Panc1 (cell line): ENCODE measurements at places on chromosomes 7 and 10.

GRCh38 chr7:868189-868486 lies 8.2 kb upstream of the GET4 start:
- no peak for DNase-seq

DNA sequence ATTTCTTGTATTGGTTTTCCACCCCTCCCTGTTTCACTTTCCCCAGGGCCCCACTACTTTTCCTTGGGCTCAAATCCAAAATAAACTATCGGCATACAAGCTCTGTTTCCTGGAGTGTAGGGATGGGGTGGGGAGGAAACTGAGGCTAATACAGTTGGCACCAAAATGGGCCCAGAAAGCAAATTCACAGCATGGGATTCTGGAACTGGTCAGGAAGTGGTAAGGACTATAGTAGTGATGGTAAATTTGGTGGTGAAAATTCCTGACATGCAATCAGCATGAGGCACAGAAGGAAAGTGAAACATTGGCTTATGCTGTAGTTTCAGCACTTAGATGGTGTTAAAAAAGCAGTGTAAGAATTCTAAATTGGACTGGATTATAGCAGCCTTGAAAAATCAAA lies 8.7 kb upstream of the SAMD9L start:
- DNase-seq = no peak

DNA sequence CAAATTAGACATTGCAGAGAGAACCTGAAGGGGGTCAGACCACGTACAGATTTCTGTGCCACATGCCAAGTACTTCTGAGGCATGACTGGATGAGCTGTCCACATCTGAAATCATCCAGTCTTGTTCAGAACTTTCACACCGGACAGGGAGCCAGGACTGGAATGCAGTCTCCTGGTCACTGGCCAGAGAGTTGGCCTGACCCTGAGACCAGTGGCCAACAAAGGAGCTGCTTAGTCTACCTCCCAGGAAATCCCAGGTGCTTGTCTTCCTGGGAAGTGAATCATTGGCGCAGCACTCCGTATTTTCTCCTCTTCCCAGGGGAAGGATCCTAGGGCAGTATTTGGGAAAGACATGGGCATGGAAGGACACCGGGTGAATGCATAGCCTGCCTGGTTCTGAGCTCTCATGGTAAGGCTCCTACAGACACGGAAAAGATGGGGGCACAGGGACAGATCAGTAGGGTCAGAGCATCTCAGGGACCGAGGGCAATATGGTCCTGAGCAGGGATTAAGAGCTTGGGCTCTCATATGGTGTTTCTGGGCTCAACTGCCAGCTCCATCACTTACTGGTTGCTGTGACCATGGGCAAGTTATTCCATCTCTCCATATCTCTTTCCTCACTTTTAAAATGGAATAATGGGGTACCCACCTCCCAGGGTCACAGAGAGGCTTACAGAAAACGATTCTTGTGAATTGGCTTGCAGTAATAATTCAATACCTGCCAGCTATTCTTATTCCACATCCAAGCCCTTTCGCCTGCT lies 1.3 kb upstream of the SCD start:
- DNase-seq = no peak

DNA sequence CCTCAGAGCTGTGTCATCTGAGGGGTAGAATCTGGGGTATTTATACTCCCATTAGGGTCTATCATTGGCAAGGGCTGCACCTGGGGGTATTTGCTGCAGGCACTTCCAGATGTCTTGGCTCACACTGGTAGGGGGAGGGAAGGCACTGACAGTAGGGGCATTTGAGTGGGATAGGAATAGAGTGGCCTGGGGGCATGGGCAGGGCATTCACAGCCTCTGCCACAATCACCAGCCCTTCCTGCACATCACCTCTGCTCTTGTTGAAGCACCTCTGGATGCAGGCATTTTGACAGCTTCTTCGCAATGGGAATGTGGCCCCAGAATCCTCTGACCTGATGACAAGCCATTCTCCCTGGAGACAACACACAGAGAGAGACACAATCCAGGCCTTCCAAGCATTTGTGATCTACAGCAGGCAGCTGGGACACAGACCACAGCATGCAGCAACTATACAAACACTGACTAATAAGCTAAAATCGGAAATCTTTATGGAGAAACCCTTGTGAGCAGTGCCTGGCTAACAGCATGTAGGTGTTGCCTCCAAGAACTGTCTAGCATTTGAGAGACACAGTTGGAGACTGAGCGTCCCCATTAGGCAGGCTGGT lies 178.5 kb downstream of the KCNMA1 start:
- DNase-seq = no peak

DNA sequence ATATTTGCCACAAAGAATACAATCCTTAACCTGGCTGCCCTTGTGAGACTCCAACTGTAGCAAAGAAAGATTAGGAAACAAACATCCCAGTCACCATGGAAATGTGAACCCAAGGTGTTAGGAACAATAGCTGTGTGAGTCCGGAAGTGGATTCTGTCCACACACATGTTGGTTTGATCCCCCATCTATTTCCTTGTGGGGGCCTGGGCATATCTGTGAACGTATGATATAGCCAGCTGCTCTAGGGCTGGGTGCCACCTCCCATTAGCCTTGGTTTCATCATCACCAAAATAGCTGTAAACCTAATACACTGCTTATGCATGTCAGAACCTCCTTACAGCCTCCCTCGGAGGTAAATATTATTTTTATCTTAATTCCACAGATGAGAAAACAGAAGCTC lies 26.4 kb downstream of the GRK5 start:
- no peak for DNase-seq

DNA sequence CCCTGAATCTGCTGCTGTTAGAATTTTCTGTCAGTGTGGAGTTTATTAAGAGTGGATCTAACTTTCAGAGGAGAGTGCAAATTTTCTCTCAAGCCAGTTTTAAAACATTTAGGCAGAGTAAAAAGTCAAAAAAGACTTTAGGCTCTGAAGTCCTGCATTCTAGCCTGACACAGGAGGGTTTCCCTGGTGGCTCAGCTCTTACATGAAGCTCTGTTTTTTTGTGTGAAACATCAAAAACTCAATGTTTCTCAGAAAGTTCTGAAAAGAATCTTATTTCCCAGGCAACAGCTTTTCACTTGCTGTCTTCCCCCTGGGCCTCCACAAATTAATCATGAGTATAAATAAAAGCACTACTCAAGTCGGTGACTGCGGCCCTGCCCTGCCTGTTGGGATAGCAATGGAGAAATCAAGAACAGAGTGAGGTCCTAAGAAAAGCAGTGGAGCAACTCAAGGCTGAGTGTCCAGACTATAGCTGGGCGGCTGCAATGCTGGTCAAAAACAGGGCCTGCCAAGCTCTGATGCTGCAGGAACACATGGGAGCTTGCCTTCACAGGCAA lies 22.3 kb upstream of the WDR11 start:
- no peak for DNase-seq

DNA sequence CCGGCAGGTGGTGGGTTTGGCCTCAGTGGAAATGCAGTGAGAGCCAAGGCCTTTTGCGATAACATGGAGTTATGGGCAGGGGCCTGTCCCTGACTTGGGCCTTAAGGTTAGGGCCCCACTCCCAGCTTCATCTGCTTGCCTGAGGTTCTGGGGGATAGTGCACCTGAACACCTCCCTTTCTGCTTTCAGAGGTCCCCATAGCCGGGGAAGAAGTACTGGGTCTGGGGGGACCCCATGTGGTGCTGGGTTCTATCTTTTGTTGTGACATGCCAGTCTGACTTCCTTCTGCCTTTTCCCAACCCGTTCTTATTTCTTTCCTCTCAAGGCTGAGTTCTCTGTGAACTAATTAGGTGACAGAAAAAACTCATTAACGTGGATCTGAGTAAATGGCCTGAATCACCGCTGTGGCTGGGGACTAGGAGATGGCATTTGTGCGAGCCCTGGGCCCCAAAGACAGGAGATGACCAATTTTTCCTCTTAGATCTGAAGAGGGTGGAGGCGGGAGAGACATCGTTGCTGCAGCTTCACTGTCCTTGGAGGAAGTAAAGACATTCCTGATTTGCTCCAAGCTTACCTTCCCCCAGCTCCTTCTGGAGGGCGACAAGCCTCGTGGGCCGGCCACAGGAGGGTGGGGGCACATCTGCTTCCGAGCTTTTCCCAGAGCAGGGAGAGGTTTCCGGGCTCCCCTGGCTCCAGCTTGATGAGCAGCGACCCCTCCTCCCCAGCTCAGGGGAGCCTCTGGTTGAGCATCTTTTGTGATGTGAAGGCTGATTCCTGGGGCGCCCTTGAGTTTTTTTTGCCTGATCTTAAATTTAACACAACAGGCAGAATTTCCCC lies 2.0 kb downstream of the AGAP3 start:
- no peak for DNase-seq

DNA sequence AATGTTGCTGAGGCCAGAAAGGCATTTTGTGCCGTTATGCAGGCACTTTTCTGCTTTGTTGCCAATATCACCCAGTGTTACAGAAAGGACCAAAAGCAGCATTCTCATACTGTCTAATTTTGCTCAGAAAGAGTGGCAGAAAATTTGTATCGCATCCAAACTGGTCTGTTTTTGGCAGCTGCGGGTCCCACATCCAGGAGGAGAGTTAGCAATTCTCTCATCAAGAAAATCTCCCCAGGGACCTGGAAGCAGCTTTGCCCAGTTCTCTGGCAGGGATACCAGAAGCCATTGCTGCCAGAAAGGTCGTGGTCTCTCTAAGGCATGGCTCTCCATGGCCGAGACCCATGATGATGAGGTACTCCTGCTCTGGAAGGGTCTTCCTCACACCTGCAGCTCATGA lies 489.2 kb upstream of the ZMIZ1 start:
- DNase-seq = no peak

DNA sequence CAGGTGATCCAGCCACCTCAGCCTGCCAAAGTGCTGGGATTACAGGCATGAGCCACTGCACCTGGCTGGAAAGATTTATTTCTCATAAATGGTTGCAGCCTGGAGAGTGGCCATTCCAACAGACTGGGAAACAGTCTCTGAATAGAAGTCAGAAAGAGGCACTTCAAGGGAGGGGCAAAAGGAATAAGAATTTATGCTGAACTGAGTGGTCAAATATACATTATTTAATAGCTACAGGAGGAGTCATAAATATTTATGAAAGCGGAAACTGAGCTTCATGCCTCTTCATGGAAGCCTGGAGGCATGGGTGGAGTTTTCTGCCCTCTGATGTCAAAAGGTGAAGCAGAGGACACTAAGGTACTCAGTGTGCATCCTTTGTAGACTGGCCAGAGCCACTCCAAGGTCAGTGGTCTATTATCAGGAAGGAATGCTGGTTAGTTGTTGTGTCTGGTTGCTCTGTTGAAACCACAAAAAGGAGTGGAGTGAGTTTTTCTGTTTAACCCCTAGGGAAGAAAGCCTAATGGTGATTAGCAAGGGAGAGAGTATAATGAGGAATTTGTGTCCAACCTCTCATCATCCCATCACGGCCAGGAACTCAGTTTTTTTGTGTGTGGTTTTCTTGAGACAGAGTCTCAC lies 9.3 kb upstream of the NRBF2 start:
- no peak for DNase-seq

- no peak for DNase-seq
Observed at GRCh38 chr7:28579571-28579970, 167.3 kb downstream of the CREB5 start.

DNA sequence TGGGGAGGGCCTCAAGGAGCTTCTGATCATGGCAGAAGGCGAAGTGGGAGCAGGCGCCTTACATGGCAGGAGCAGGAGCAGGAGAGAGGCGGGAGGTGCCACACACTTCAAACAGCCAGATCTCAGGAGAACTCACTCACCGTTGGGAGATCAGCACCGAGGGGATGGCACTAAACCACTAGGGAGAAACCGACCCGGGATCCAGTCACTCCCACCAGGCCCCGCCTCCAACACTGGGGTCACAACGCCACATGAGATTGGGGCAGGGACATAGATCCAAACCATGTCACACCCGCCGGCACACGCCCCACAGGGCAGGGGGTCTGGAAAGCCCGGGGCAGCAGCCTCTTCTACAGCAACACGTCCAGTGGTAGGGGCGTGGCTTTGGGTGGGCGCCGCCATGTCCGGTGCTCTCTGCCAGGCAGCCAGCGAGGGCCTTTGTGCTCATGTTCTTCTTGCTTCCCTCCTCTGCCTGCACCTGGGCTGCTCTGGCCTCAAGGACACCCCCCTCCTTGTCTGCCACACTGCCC lies 233.8 kb upstream of the SHH start:
- DNase-seq = no peak

DNA sequence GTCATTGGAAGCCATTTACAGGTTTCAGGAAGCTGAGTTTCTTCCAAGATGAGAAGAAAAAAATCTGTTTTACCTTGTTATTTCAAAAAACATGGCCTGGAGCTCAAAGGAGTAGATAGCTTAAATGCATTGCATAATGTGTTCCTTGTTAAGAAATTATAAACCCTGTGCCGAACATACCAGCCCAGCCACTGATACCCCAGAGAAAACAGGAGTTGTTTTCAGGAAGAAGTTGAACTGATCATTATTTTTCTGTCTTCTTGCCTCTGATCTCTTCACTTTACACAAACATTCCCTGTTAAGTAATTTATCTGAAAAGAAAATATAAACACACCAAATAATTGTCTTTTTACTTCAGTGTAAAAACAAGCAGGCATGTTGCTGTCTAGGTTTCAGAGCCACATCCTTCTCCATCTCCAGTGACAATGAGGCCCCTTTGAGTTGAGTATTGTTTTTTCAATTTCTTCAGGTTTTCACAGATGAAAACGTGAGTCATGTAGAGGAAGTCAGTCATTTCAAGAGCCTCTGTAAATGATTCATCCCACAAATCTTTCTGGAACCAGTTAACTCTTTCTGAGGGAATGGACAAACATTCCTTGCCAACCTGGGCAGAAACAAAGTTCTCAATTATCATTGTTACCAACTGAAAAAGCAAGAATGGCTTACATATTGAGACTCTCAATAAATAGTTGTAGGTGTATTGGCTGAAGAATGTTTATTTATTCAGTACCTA lies 244.2 kb downstream of the IPMK start:
- peak; percentile 43 for DNase-seq

DNA sequence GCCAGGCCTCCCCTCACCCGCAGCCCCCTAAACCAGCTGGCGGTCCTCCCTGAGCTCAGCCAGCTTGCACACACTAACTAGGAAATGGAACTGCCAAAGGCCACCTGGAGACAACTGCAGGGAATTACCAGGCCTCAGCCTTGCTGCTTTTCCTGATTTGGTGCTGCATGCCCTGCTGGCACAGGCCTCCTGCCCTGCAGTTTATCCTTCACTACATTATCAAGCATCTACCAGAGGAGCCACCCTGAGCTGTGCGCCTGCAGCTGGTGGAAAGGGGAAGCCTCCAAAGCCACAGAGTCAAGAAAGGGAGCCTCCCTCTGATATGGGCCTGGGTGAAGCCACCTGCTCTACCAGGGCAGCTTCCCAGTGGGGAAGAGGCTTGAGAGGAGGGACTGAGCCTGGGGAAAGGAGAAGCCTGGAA lies 139.8 kb downstream of the GRID1 start:
- no peak for DNase-seq

- DNase-seq = no peak
Observed at GRCh38 chr10:100621360-100622205, 85.8 kb downstream of the HIF1AN start.
